ENCODE measurements at places on chromosomes 7 and 10.

DNA sequence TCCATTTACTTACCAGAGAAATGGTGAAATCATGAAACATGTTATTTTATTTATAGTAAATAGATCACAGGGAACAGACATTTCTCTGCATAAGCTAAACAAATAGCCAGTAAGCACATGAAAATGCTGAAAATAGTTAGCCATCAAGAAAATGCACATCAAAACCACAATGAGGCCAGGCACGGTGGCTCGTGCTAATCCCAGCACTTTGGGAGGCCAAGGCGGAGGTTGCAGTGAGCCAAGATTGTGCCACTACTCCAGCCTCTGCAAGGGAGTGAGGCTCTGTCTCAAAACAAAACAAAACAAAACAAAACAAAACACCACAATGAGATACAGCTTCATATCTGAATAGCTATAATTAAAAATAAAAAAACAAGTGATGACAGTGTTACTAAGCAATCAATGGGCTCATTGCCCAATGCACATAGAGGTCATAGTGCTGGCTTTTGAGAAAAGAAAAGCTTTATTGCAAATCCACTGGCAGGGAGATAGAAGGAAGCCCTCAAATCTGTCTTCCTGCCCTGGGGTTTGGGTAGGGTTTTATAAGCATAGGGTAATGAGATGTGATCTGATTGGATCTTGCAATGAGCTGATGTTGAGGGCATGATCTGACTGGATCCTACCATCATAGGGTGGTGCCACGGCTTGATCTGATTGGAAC is 16.2 kb downstream of the CSTF2T start:
- no peak for DNase-seq

GRCh38 chr10:95796504-95796903 is 40.5 kb downstream of the ENTPD1 start:
- DNase-seq = no peak

- DNase-seq = no peak
Measured at GRCh38 chr10:24239289-24240040, 30.5 kb downstream of the KIAA1217 start.

- no peak for DNase-seq
Measured at GRCh38 chr7:45131891-45132290, 20.4 kb upstream of the TBRG4 start.

DNA sequence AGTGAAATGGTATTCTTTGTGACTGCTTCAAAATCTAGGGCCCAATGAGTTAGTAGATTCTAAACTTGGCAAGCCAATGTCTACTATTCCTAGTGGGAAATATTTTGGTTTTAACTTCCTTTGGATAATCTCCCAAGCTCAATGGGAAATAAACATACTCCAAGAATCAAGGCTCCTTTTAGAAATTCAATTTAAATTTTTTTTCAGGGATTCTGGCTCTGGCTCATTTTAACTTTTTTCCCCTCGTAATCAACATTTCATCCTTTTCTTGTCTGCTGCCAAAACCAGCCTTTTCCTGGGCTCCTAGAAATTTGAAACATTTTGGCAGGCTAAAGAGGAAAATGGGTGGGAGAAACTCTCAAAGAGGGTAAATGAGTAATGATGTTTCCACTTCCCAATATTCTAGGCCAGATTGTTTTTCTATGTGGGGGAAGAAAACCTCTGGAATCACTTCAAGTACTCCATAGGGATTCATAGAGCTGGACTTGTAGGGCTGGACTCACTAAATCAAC is 85.6 kb upstream of the AGR3 start:
- DNase-seq = no peak

DNA sequence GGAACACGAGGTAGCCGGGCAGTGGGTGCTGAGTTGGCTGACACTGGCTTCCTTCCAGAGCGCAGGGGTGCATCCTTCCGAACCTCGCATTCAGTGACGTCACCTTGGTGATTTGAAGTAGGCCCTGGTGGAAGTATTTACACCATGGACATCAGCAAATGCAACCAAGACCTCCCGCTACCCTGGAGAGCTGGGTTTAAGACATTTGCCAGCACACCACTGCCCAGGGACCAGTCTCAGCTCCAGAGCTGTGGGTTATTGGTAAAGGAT is 106.4 kb upstream of the GPR26 start:
- DNase-seq = no peak

- no peak for DNase-seq
Measured at GRCh38 chr7:1463676-1464223, 4.5 kb upstream of the MICALL2 start.

- no peak for DNase-seq
Measured at GRCh38 chr10:83691791-83692596, 447.3 kb upstream of the GHITM start.

- DNase-seq = no peak
Measured at GRCh38 chr7:34530259-34530658, 127.8 kb upstream of the NPSR1 start.

All from ACHN (cell line).